ENCODE measurements at places on chromosomes 3 and 15.

DNA sequence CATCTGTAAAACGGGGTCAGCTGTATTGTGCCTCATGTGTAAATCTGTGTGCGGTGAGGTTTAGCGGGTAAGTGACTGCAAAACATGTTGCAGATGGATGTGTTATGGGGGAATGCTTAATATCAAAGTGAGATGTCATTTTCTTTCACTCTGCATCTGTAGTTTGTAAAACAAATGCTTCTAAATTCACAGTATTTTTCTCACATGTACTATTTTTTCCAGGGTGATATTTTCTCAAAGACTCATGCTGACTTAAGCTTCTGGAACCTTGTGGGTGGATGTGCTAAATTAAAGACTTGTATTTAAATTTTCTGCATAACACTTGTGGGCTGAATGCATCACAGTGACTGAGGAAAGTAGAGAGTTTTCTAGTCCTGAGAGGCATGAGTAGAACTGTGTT, 115.2 kb upstream of the TP63 start:
- DNase-seq = no peak

- DNase-seq = no peak
These were observed 31.1 kb upstream of the SMAD6 start for GRCh38 chr15:66670762-66671580.

DNA sequence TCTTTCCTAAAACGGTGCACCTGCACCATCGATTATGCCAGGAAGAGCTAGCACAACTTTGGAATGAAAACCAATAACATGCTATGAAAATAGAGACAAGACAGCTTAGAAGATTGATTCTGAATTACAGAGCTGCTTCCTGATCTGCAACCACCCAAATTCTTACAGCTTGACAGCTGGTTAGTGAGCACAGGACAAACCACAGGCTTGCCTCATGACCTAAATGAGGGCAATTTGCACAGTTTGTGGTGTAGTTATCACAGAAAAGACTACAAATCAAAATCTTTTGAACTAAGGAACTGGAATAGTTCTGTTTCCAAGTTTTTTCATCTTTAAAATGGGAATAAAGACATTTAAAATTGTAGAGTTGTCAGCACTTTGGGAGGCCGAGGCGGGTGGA, 533.5 kb downstream of the NAALADL2 start:
- no peak for DNase-seq

GRCh38 chr3:28349469-28350000, 911 bp upstream of the AZI2 start:
- DNase-seq = no peak
